ENCODE measurements at places on chromosomes 16 and 17.
A peak's percentile ranks its signal among the peaks of the same experiment; 100 is the strongest.

- DNase-seq: no peak
Observed at GRCh38 chr17:27283751-27284150, 10.2 kb upstream of the WSB1 start.

- DNase-seq: no peak
Observed at GRCh38 chr16:58264961-58265479, 29.8 kb downstream of the PRSS54 start.

DNA sequence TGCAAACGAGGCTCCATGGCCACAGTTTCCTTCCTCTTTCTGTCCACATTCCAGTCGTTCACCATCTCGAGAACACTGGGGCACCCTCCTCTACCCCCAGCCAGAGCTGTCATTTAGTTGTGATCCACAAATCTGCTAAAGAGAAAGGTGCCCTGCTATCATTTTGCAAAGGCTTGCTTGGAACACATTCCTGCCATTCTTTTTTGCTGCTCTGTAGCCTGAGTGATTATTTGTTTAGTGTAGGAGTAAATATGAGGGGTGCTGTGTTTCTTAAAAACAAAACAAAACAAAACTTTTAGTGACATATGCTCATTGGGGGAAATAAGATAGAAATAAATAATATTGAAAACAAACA lies 166.7 kb downstream of the PRKCA start:
- no peak for DNase-seq

- DNase-seq: peak; percentile 58
Observed at GRCh38 chr16:66984892-66985311, 3.5 kb upstream of the CES4A start.

DNA sequence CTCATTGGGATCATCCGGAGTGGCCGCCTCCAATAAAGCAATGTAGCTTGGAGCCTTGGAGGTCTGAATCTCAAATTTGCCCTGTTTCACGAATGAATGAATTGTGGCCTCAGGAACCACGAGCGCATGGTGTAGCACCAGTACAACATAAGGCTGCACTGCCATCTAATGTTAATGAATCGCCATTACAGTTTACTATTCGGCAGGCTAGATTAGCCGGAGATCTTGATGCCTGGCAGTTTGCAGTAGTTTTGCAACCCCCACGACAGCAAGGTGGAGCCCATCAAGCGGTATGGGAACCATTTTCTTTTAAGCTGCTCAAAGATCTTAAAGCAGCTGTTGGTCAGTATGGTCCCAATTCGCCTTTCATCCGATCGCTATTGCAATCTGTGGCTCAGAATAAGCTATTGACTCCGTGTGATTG lies 18.8 kb downstream of the ALOX15B start:
- peak; percentile 20 for DNase-seq

DNA sequence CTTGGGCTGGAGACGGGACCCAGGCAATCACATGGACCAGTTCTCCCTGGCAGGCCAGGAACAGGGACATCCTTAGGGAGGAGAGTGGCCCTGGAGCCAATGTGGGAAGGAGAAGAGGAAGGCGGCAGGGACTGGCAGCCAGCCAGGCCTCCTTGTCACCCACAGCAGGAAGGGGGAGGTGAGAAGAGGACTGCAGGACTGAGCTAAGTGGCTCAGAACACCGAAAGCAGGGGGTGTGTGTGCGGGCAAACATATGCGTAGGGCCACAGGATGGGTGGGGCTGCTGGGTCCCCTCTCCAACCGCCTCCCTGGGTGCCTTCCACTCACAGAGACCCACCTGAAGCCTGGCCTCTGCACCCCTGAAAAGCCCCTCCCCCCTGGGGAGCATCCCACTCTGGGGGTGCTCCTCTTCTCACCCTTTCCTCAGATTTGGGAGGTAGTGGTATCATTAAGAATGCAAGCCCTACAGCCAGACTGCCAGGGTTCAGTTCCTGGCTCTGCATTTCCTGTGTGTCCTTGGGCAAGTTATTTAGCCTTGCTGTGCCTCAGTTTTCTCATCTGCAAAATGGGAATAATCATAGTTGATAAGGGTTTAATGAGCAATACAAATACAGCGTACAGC lies 8.1 kb downstream of the PNMT start:
- DNase-seq: peak; percentile 29

DNA sequence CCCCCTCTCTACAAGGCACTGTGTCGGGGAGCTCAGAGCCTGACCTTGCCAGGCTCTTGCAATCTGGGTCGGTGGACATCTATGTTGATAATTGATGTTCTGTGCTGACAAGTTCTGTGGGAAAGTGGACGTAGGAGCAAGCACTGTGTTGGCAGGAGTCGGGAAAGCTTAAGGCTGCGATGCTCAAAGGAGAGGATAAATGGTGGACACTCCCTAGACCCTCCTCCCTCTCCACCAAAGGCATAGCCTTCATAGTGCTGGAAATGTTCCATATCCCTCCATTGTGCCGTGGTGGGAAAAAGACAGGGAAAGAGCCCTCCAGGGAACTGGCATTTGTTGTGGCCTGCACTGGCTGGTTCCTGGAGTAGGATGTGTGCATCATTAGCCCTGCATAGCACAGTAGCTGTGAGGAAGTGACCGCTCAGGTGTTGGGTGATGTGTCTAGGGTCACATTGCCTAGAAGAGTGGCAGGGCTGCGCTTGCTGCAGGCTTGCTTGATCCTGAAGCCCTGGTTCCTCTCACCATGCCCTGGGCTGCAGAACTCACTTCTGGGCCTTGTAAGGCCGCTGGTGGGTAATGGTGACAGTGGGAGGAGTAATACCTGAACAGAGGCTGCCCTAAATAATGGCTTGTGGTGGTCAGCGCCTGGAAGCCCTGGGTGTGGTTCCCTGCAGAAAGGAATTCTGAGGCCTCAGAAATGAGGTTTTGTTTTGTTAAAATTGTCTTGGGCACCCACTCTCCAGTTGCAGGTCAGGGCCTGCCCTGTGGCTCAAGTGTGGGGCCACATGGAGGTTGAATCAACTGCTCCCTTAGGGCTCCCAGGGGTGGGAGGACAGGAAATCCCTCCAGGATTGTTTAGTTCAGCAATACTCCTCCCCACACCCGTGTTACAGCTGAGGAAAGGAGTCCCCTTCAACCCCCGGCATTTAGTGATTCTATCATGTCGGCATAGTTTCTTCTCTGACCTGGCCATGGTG lies 62.6 kb downstream of the KSR1 start:
- no peak for DNase-seq

- DNase-seq: no peak
Observed at GRCh38 chr17:57296231-57296630, 39.9 kb downstream of the MSI2 start.

DNA sequence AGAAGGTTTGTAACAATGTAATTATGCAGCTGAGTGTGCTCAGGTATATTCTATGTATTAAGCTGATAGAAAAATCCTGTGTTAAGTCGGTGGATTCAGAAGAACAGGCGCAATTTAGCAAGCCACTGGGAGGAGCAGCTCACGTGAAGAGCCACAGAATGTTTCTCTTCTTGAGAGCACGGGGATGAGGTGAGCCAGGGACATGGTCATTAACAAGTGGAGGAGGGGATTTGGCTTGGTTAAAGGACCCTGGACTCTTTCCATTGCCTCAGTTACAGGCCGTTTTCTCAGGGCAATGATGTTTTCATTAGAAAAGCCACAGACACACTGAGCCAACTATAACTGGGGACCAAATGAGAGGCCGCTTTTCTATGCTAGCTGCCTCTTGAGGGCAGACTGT lies 178.7 kb downstream of the SNX29 start:
- no peak for DNase-seq

- no peak for DNase-seq
Observed at GRCh38 chr17:40348136-40348504, 16.4 kb downstream of the GJD3 start.

DNA sequence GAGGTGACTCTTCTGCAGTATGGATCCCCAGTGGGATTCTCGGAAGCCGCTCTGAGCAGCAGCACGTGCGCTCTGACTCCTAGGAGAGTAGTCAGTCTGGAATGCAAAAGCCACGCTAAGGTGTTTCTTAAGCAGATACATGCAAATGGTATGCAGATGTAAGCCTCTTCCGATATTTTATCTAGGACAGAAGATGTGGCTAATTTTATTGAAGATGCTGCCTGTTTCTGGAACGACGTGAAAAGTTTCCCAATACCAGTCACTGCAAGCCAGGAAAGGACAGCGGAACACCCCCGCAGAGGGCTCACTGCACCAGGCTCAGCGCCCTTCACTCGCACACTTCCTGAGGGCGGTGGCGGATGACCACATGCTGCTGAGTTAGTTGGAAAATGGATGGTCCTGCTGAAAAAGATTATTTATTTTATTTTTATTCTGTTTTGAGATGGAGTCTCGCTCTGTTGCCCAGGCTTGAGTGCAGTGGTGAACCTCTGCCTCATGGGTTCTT lies 10.1 kb downstream of the FADS6 start:
- no peak for DNase-seq

GRCh38 chr17:55730380-55730779 lies 7.7 kb upstream of the TMEM100 start:
- DNase-seq: no peak

GRCh38 chr17:8832711-8833352 lies 33.7 kb upstream of the MFSD6L start:
- peak; percentile 13 for DNase-seq

DNA sequence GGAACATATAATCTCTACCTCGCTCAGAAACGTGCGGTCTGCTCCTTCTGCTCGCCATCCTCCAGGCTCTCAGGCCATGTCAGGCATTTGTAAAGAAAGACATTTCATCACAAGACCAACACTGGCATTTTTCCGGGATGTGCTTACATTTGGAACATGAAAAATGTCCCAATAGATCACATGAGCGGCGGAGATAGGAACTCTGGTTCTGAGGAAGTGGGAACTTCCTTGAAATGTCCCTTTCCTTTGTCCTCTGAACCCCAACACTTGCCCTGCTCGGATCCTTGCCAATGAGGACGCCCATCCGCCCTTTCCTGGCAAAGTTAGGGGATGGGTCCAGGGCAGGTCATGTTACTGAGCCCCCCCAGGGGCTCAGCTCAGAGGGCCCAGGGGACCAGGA lies 130.5 kb downstream of the MAF start:
- DNase-seq: no peak

- DNase-seq: no peak
Observed at GRCh38 chr17:72338847-72339790, 218.3 kb downstream of the SOX9 start.

DNA sequence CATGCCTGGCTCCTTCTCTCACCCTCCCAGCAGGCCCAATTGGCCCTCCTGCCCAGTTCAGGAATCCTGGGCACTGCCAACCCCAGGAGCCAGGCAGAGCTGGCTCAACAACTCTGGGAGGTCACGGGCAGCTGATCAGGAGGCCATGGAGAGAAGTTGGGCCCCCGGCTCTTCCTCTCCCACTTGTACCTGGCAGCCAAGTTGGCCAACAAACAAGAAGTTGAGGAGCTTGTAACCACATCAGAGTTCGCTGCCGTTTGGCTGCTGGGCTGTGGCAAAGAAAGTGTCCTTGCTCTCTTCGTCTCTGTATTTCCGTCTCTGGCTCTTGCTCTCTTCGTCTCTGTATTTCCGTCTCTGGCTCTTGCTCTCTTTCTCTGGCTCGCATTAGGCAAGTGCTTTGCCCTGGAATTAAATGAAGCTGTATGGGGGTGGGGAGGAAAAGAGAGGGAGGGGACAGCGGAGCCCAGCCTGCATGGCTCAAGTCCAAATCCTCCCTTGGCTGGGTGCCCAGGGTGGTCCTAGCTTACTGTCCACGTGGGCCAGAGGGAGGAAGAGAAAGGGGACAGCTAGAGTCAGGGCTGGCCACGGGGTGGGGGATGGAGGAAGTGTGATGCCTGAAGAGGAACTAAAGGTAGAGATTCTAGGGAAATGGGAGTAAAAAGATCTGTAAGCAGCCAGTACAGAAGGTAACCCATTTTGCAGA lies 7.8 kb upstream of the TMEM132E start:
- no peak for DNase-seq

DNA sequence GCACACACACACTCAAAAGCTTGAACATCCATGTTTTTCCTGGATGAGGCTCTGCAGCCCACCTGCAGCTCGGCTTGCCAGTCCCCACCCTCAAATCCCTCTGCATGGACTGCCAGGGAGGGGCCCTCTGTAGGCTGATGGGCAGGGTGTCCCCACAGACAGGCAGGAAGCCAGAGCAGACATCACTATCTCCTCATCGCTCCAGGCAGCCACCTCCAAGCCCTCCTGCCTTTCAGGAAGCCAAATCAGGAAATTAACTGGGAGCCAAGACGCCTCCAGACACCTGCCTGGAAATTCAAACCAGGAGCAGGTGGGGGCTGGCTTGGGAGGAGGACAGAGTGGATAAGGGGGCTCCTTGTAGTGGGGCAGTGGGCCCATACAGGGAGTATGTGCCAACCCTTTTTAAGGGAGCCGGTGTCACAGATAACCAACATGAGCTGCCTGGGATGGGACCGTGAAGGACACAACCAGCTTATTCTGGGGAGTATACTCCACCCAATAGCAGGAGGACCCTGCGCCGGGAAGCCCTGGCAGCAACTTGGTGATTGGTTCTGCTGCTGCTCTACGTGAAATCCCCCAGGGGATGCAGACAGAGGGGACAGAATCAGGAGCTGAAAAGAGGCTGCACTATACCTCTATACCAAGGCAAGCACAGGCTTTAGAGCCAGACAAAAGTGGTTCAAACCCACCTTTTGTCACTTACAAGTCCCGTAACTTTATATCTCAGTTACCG lies 139.1 kb downstream of the CCT6B start:
- DNase-seq: no peak

- no peak for DNase-seq
Observed at GRCh38 chr16:75336521-75336920, 85.1 kb upstream of the BCAR1 start.

DNA sequence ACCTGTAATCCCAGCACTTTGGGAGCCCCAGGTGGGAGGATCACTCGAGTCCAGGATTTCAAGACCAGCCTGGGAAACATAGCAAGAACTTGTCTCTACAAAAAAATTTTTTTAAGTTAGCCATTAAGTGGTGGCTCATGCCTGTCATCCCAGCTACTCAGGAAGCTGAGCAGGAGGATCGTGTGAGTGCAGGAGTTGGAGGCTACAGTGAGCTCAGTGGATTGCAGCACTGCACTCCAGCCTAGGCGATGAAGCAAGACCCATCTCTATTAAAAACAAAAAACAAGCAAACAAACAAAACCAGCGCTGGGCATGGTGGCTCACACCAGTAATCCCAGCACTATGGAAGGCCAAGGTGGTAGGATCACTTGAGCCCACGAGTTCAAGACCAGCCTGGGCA lies 38.0 kb downstream of the HEATR3 start:
- DNase-seq: no peak

- DNase-seq: no peak
Observed at GRCh38 chr17:40903129-40903847, 18.2 kb upstream of the KRT20 start.

DNA sequence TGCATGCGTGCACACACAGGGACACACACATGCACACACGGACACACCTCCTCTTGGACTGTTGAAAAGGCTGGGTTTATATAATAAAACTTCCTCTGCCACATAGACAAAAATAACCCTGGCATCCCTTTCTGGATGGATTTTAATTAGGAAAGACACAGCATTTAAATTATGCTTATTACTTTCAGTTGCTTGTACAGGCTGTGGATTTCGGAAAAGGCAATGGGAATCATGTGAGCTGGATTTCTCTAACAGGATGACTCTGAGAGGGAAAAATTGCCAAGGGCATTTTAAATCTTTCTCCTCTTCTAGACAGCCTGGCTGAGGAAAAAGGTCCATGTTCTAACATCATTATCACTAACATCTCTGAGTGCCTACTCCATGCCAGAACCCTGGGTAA lies 75.9 kb downstream of the HLF start:
- DNase-seq: no peak

All from stimulated activated CD8-positive, alpha-beta memory T cell treated with anti-CD3 and anti-CD28 coated beads, Interleukin-7, amount 100 ng/mL, for 48 hours (primary cell).